ENCODE measurements at places on chromosomes 4 and X.

- DNase-seq = no peak
These were observed 50.2 kb upstream of the MORC4 start for GRCh38 chrX:107050195-107050709.

DNA sequence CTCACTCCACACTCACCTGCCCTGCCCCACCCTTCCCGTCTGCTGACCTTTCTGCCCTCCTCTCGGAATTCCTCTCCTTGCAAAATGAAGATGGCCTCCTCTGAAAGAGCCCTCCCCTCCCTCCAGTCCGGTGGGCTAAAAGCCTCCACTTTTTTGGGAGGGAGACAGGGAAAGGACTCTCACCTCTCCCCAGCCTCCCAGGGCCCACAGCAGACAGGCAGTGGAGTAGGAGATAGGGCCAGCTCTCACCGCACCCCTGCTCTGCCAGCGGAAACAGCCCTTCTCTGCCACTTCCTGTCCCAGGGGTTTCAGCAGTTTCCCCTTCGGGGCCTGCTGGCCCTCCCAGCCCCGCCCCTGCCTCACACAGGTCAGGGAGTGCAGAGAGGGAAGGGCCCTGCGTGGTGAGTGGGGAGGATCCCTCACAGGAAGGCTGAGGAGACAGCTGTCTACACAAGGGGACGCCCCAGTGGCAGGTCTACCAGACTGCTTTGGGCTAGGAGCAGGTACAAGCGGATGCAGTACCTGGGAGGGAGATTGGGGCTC lies 18.2 kb downstream of the ELF4 start:
- no peak for DNase-seq

DNA sequence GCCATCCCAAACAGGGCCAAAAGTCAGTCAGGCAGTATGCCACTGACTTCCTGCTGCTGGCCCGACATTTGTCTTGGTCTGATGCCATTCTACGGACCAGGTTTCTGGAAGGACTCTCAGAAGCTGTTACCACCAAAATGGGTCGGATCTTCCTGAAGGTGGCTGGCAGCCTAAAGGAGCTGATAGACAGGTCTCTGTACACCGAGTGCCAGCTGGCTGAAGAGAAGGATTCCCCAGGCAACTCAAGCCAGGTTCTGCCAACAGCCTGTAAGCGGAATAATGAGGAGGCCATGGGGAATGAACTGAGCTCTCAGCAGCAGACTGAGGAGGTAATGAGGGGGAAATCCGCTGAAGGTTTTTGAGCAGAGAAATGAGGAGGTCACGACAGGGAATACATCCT lies 95.7 kb downstream of the RTL9 start:
- DNase-seq = no peak

DNA sequence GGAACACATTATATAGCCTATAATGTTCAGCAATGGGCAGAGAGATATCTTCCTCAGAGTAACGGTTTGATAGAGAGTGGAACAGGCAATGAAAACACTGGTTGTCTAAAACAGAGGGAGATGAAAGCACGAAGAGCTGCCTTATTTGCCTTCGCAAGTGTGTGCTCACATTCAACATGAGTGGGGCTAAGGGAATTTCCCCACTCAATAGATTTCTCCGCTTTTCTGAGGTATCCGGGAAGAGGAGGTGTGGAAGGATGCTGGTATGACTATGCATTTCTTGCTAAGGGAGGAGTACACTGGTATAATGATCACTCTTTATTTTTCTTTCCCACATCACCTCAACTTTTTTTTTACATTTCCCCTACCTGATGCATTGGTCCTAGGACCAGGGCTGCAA lies 7.8 kb upstream of the GPR82 start:
- DNase-seq = no peak

- no peak for DNase-seq
These were observed 169.2 kb upstream of the MAGEB18 start for GRCh38 chrX:25968920-25969319.

- DNase-seq = no peak
These were observed 15.7 kb downstream of the DMD start for GRCh38 chrX:33195698-33196097.

GRCh38 chr4:144788469-144788868 lies 142.5 kb downstream of the HHIP start:
- DNase-seq = no peak

- DNase-seq = no peak
These were observed 159.9 kb upstream of the DIPK2B start for GRCh38 chrX:45360571-45360970.

DNA sequence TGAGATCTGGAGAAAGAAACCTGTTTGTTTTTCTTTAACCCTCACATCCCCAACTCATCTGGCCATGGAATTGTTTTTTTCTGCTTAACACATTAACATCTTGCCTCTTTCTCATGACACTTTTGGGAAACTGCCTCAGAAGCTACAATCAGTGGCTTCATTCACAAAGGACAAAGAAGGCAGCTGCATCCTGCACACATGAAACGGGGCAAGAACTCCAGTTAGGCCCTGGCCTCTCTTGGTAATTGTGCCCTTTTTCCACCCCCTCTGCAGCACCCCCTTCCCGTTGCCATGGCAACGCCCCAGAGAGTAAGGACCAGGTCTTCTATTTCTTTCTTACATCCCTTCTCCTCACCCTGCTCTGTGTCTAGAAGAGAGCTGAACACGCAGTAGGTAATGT lies 103.4 kb downstream of the PDGFRA start:
- DNase-seq = no peak

- no peak for DNase-seq
These were observed 127.2 kb downstream of the NR3C2 start for GRCh38 chr4:148315049-148315448.

GRCh38 chr4:10112658-10113284 lies 3.8 kb downstream of the WDR1 start:
- DNase-seq = no peak

Data from GM23248 (cell line).